ENCODE measurements at places on chromosomes 11 and 22.

- peak; percentile 84 for DNase-seq
These were observed 62.6 kb upstream of the RASD2 start for GRCh38 chr22:35477911-35478582.

DNA sequence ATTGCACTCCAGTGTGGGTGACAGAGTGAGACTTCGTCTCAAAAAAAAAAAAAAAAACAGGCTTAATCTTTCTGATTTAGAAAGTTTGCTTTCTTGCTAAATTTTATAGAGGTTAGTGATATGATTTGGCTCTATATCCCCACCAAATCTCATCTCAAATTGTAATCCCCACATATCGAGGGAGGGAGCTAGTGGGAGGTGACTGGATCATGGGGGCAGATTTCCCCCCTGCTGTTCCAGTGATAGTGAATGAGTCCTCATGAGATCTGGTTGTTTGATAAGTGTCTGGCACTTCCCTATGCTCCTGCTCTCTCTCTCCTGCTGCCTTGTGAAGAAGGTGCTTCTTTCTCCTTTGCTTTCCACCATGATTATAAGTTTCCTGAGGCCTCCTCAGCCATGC is 90.9 kb downstream of the OSBP2 start:
- DNase-seq = no peak

GRCh38 chr11:121802542-121802941 is 313.5 kb downstream of the BLID start:
- DNase-seq = no peak

- DNase-seq = no peak
These were observed 12.0 kb upstream of the ANO3 start for GRCh38 chr11:26319906-26320305.

GRCh38 chr11:118922745-118923627 is 2.7 kb downstream of the BCL9L start:
- no peak for DNase-seq

- DNase-seq = peak; percentile 28
These were observed 349.9 kb upstream of the ANO3 start for GRCh38 chr11:25981998-25982397.

DNA sequence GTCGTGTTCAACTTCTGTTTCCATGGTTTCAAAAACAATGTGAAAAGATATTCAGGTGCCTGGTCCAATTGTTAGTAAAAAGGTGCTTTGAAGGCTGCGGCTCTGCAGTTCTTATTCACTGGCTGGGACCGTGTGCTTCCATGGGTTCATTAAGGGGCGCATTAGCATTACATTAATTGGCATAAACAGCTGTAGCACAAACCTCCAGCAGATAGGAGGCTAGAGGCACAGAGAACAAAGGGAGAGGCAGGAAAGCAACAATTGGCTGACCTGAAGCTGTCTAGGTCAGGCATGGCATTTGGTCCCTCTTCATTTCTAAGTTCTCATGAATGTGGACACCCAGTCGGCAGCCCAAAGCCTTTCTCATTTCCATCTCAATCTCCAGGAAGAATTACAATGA is 16.6 kb downstream of the PAK1 start:
- DNase-seq = no peak

- no peak for DNase-seq
These were observed 2.6 kb downstream of the TBC1D10A start for GRCh38 chr22:30324014-30324730.

- DNase-seq = no peak
These were observed 21.3 kb upstream of the JAM3 start for GRCh38 chr11:134047586-134047999.

DNA sequence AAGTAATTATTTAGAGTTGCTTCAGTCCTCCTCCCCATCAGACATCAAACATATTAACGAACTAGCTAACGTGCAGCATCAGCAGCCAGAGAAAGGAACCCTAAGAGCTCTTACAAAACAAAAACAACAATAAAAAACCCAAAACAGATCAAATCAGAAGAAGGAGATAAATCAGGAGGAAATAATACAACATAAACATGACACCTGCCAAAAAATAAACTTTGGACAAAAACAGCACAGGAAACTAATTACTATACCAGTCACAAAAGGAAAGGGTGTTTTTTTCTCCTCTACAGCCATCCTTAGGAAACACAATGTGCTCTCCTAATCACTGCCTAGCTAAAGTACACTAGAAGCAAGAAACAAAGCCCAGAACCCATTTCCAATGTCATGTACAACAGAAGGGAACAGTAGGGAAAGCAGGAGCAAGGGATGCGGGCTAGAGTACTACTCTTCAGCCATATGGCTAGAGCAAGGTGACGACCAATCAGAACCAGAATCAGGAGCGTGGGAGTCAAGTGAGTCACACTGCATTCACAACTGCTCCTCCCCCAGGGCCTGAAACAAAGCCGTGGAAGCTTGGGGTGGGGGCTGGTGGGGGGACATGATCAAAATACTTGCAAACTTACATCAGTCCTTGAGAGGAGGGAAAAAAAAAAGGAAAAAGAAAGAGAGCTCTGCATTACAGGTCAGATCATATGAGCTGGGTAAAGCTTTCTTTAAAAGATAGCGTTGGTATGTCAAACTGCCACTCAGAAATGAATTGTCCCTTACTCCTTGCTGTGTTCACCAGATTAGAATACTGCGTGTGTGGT is 60.4 kb downstream of the LARGE2 start:
- DNase-seq = peak; percentile 77

DNA sequence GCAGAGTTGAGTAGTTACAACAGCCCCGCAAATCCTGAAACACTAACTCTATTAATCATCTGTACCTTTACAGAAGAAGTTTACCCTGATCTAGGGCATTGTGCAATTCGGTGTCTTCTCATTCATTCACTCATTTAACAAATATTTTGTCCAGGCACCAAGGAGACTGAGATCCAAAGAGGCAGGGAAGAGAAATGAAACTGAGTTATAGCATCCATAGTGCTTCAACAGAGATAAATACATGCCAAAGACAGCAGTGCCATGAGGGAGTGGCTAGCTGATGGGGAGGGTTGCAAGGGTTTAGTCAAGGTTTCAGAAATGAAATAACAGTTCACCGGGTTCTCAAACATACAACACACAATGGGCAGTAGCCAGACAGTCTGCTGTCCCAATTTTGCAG is 40.2 kb upstream of the MTNR1B start:
- DNase-seq = no peak

DNA sequence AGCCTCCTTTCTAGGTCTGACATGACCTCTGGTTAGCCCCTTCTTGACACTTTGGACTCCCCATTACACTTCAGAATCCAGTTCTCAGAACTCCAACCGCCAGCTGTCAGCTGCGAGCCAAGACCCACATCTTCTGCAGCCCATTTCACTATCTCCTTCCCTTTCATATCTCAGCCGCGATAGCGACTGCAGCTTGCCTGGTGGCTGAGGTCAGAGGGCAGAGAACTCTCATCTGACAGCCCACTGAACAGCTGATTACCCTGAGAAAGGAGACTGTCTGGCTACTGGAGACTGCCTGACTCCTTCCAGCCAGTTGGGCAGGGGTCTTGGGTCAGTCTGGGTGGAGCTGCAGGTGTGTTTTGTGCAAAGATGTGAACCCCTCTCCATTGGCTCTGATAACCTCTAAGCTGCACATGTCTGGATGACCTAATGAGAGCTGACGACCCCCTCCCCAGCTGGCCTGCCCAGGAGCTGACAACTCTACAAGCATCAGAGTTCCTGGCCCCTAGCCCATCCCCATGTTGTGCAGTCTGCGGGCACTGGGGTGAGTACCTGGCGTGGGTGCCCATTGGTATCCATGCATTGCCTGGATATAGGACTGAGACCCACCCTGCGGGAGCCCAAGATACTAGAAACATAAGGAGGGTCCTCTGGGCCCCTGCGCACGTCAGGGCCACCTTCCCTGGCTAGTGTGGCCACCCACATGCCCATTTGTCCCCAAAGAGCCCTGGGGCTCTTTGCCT is 1.1 kb downstream of the CHRM1 start:
- DNase-seq = no peak

DNA sequence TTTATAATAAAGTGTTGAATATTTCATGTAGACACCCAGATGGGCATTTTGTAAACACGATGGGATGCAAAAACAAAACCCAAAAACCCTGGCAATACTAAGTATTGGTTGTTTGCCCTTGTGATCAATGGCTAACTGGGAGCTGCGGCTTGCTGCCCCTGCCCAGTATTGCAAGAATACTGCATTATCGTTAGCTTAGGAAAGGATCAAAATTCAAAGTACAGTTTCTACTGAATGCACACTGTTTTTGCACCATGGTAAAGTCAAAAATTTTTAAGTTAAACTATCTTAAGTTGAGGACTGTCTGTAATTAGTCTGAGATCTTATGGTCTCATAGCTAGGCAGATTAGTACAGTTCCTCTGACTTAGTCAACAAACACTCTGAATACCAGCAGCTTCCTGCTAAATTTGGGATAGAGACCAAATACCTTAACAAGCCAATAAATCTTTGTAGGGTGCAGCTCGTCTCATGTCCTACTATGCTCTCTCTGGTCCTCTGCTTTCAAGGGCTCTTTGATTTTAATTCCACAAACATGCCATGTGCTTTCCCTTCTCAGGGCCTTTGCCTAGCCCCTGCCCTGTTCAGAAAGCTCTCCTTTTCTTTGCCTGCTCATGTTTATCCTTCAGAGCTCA is 4.0 kb downstream of the CCDC90B start:
- no peak for DNase-seq

DNA sequence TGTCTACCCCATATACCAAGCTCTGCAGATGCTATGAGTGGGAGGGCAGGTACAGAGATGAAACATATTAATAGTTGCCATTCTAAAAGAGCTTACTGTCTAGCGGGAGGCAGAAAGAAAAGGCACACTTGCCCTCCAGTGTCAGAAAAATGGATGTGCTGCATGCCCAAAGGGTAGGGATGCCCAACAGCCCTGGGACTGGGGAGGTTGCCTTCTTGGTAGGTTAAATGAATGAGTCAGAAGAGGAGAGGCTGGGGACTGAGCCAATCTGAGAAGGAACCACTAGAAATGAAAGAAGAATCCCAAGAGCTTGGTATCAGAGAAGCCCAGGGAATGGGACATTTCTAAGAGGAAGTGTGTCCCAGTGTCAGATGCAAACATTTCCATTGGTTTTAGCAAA is 1.2 kb downstream of the BIRC3 start:
- peak; percentile 22 for DNase-seq

- no peak for DNase-seq
These were observed 21.8 kb downstream of the RNF169 start for GRCh38 chr11:74770456-74770855.

- DNase-seq = no peak
These were observed 7.2 kb downstream of the ARHGEF12 start for GRCh38 chr11:120343429-120343828.

- no peak for DNase-seq
These were observed 114.1 kb upstream of the GRAMD1B start for GRCh38 chr11:123316003-123316402.

- DNase-seq = no peak
These were observed 51.5 kb upstream of the GAL start for GRCh38 chr11:68632802-68633201.

DNA sequence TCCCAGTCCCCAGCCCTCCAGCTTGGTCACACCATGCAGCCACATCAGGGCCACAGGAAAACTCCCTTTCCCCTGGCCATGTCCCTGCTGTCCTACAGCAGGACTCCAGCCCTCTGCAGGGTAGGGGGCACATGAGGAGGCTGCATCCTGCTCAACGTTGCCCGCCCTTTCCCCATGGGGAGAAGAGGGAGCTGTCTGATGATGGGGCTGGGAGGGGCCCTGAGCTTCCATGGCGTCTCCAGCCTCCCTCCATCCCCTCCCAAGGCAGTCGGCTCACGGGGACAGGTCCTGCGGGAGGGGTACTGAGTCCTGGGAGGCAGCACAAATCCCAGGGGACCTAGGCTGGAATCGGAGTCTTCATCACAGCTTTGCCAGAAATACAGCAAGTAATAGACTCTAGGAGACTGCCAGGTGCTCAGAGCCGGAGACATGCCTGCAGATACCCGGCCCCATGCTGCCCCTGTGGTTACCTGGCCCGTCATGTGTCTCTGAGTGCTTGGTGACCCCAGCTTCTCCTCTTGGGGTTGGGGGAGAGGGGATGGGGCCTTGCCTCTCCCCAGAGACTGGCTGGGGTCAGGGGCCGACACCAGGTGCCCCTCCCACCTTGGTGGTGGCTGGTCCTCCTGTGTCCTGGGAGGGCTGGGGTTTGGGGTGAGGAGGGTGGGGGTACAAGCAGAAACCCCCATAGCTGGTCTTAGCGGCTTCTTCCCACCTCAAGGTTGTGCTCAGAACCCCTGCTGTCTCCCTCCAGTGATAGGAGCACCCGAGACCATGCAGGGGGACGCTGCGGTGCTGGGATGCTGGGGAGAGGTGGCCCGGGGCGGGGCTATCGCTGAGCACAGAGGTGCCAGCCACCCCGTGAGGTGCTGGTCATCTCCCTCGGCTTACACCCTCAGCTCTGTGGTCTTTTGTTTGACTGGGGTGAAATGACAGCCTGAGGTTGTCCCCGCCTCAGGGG is 2.3 kb downstream of the MRGPRE start:
- DNase-seq = no peak

GRCh38 chr22:43343262-43343669 is at the start of gene SCUBE1:
Gene SCUBE1, minus strand, starts transcription at chr22:43343372. Its CDS starts 111 bp downstream, at chr22:43343261.
- peak; percentile 17 for DNase-seq

- DNase-seq = no peak
These were observed 997.8 kb upstream of the RAG2 start for GRCh38 chr11:37595845-37596244.

DNA sequence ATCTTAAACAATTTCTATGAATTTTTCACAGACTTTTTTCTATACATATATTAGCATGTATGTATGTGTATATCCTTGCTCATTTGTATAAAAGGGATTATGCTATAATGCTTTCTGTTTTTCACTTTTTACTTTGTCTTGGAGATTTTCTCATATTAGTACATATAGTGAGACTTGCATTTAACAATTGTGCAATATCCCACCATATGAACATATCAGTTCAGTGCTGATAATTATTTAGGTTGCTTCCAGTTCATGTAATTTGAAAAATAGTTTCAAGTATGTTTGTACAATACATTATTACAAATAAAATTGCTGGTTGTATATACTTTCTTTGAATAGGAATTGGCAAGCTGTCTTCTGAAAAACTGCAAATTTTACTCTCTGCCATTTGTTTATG is 37.9 kb downstream of the HEPHL1 start:
- DNase-seq = no peak

DNA sequence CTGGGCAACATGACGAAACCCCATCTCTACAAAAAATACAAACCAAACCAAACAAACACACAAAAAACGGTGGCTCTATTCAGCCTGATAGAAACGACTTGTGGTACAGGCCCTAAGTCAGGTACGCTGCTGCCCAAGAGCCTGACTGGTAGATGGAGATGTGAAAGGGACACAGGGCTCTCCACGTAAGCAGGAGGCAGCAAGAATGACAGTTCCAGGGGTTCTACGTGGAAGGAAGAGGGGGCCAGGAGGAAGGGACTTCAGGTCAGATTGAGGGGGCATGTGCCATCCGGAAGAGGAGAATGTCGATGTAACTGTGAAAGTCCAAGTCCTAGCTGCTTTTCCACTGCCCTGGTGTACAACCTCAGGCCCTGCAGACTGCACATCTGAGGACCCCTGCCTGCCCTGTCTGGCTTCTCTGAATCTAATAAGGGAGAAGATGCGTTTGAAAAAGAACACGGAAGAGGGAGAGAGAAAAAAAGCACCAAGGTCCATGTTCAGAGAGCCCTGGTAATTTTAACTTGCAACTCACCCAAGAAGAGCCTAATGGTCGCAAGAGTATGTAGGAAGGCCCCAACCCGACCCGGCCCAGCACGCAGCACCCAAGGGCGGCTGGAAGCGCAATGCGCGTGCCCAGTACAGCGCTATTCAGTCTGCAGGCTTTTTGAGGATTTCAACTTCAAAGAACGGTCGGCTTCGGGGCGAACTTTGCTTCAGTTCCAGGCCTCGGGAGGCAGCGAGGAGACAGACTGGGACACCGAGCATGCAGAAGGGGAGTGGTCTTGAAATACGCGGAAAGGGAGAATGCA is 909 bp upstream of the ZNRD2 start:
- DNase-seq = no peak
